ENCODE measurements at places on chromosomes 2 and 18. TPM values are rescaled to one million over a fixed set of nuclear protein-coding genes. Genes with fewer than 3 reads are reported as not detected.

The RRM2 gene
- 60.6 TPM for total RNA-seq

The PRKAG3 gene
- total RNA-seq: 0.40 TPM

The NTSR2 gene
- not detected for total RNA-seq

The XDH gene
- 0.52 TPM for total RNA-seq

The IL18RAP gene
- 0.26 TPM for total RNA-seq

The NEURL3 gene
- total RNA-seq: not detected

The SERPINB3 gene
- total RNA-seq: under 0.01 TPM

The ATP8B1 gene
- total RNA-seq: 10.9 TPM

The MDH1B gene
- total RNA-seq: 1.3 TPM

The EVX2 gene
- total RNA-seq: not detected

The SLC35F5 gene
- 34.5 TPM for total RNA-seq

The EVA1A gene
- 50.7 TPM for total RNA-seq

The GCA gene
- 5.7 TPM for total RNA-seq

The TEX44 gene
- total RNA-seq: not detected

The C2orf80 gene
- total RNA-seq: not detected

The CAPN13 gene
- not detected for total RNA-seq

The UGT1A7 gene
- not detected for total RNA-seq

The TLX2 gene
- not detected for total RNA-seq

The DSC2 gene
- 1.7 TPM for total RNA-seq

The SLC16A14 gene
- 1.2 TPM for total RNA-seq

The LYG2 gene
- total RNA-seq: not detected

The SERPINB11 gene
- not detected for total RNA-seq

The CFAP65 gene
- not detected for total RNA-seq

The TTN gene
- under 0.01 TPM for total RNA-seq

The RAB10 gene
- total RNA-seq: 95.4 TPM

The INPP5D gene
- total RNA-seq: 0.65 TPM

The IL1RN gene
- total RNA-seq: 0.13 TPM

The SP140 gene
- 0.39 TPM for total RNA-seq

The ILKAP gene
- 10.2 TPM for total RNA-seq

The SLC66A2 gene
- 45.0 TPM for total RNA-seq

The ANKRD62 gene
- total RNA-seq: not detected

The MYO1B gene
- total RNA-seq: 72.1 TPM
